Stomach (tissue), 19 donors: ENCODE measurements at places on chromosomes 1 and 21.

- H3K36me3 ChIP-seq = no peaks in the 10 kb centered on the region
- no peak overlapping the region for H3K4me3 ChIP-seq
- H3K27me3 ChIP-seq = no peaks in the 10 kb centered on the region
Measured at GRCh38 chr1:41641475-41641814, 157.0 kb upstream of the EDN2 start.

DNA sequence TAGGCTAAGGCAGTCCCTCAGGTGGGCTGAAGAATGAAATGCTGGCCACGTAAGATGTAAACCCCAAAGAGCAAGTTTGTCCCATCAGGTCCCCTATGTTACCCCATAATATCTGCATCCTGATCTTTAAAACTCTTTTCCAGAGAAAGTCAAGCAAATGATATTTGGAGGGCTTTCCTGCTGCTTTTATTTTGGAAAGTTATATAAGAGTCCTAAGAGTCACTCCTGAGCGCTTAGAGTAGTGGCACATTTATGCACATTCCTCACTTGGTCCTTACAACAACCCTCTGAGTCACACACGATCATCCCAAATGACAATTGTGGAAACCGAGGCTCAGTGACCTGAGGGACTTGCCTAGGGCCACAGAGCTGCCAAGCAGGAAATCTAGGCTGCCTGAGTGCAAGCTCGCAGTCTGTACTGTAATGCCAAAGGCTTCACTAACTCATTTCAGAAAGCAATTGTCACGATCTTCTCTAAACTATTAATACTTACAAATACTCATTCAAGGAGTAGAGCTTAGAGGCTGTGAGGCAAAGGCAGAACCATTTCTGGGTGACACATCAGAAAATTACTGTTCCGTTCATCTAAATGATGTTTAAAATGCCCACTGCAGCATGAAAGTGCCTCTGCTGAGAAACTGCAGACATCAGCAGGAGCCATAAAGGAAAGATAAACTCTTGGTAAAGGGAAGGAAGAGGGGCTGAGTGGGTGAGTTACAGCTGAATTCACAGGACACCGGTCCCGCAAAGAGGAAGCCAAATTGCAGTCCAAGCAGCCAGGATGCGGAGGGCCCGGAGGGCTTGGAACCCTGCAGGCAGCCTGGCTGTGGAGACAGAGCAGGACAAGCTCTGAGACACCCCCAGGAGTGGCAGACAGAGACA is 30.8 kb downstream of the CAPZB start:
- H3K36me3 ChIP-seq = no peaks in the 10 kb centered on the region
- no peak overlapping the region for H3K4me3 ChIP-seq

DNA sequence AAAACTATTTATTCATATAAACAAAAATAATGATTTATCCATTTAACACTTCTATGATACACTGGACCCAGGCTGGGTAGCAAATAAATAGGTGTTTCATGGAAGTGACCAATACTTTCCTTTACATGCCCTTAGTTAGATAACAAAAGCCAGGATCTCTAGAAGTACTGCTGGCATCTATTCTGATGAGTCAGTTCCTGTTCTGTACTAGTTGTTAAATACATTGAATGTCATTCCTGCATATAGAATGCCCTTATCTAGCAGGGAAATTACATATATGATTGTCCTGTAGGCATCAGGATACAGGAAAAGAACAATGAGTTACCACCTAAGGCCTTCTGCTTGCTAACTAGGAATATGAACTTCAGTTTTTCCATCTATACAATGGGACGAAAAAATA is 130.8 kb downstream of the HFM1 start:
- no peak overlapping the region for H3K4me3 ChIP-seq
- DNase-seq = no peak
- H3K27me3 ChIP-seq = no peaks in the 10 kb centered on the region

GRCh38 chr1:19448491-19449439 is 36.6 kb downstream of the CAPZB start:
- peaks cover 93% of the 10 kb centered on the region for H3K4me1 ChIP-seq
- H3K27ac ChIP-seq = peak overlapping the region; percentile 84
- no peak for DNase-seq
- H3K27me3 ChIP-seq = no peaks in the 10 kb centered on the region

DNA sequence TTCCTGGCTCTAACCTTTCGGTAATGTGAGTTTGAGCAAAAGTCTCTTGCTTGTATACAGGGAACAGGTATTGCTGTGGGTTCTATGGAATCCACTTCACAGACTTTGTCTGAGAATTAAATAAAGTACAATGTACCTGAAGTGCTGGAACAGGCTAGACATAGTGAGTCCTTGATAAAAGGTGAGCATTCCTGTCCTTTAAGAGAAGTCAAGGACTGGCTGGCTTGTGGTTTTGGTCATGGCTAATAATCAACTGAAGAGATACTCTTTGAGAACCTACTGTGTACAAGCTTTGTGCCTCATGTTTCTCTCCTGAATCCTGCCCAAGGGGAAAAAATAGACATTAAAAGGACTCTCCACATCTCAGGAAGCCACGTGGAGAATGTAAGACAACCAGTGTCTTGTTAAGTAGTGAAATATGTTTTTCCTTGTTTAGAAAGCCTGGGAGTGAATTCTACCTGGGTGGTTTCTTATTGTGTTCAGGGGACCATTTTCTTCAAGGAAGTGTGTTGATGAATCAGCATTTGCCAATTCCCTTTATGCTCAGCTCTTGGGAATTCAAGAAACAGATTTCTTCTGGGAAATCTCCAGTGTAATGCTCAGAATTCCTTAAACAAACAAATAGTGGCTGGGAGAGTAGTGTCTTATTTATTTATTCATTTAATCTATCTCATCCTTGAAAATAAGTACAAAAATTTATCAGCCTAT is 55.2 kb upstream of the PLD5 start:
- H3K4me3 ChIP-seq = no peak overlapping the region
- DNase-seq = no peak
- H3K27ac ChIP-seq = no peak overlapping the region
- no peaks in the 10 kb centered on the region for H3K27me3 ChIP-seq
- no peaks in the 10 kb centered on the region for H3K4me1 ChIP-seq

- no peaks in the 10 kb centered on the region for H3K36me3 ChIP-seq
- H3K4me3 ChIP-seq = no peak overlapping the region
- peak; percentile 75 for DNase-seq
- H3K4me1 ChIP-seq = peaks cover 47% of the 10 kb centered on the region
- H3K27me3 ChIP-seq = peaks cover 14% of the 10 kb centered on the region
Measured at GRCh38 chr1:24558902-24559791, 3.3 kb downstream of the NCMAP start.

DNA sequence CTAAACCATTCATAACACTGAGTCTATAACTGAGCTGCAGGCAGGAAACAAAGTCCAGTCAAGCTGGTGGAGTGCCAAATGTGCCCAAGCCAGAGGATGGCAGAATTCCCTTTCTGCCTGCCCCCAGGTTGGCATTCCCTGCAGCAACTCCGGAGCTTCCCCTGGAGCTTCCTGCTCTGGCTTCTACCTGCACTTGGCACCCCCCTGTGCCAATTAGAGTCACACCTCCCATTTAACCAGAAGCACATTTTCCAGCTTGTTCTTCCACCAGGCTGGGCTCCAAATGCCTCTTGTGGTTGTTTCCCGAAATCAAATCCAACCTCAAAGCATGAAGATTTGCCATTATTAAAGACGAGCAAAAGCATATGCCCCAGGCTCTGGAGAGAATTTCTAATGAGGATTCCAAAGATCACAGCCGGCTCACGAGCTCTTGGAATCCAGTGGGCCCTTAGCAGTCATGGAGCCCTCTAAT is 294.5 kb downstream of the RRAGC start:
- peaks cover 67% of the 10 kb centered on the region for H3K27me3 ChIP-seq
- peaks cover 7% of the 10 kb centered on the region for H3K4me1 ChIP-seq
- H3K4me3 ChIP-seq = no peak overlapping the region
- DNase-seq = no peak
- H3K27ac ChIP-seq = no peak overlapping the region

DNA sequence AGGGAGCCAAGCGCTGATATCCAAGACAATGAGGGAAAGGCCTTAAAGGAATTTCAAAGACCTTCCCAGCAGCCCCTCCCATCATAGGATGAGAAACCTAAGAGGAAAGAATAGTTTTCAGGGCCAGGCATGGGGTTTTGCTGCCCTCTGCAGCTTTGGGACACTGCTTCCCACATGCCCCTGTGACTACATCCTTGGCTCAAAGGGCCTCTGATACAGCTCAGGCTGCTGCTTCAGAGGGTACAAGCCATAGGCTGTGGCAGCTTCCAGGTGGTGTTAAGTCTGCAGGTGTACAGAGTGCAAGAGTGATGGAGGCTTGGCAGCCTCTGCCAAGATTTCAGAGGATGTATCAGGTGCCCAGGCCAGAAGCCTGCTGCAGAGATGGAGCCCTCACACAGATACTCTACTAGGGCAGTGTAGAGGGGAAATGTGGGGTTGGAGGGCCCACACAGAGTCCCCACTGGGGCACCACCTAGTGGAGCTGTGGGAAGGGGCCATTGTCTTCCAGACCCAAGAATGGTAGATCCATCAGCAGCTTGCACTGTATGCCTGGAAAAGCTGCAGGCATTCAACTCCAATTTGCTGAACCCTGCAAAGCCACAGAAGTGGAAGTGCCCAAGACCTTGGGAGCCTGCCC is 125.8 kb downstream of the SLC45A1 start:
- peaks cover 15% of the 10 kb centered on the region for H3K4me1 ChIP-seq
- H3K27ac ChIP-seq = no peak overlapping the region
- no peaks in the 10 kb centered on the region for H3K27me3 ChIP-seq
- DNase-seq = no peak

GRCh38 chr21:20997636-20998455 is at the start of gene NCAM2:
TSS of gene NCAM2 (plus strand) at chr21:20998409.
- peak within 1 kb of the TSS; percentile 55 for H3K4me3 ChIP-seq
- no peak within 1 kb of the TSS for H3K27ac ChIP-seq
- H3K36me3 ChIP-seq = no peaks in the 10 kb centered on the region
- H3K27me3 ChIP-seq = peaks cover 24% of the 10 kb centered on the region

DNA sequence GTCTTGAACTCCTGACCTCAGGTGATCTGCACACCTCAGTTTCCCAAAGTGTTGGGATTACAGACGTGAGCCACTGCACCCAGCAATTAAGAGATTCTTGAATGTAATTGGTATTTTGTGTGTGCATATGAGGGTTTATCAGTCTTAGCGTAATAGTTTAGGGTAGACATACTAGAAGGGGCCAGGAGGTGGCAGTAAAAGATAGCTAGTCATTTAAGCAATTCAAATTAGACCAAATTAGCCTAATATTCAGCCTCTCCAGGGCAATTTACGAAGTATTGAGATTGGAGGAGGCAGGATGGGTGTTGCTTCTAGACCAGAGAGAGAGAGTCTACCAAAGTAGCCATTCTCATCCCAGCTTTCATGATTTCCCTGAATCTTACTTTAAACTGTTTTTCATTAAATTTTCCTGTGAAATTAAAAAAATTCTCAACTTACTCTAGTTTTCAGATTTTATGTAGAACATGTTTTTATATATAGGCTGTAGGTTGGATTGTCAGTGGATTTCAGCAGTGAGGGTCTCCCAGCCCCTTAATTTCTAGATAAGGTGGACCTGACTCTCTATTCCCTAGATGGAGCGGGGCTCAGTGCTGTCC is 119.7 kb downstream of the HHAT start:
- no peak overlapping the region for H3K27ac ChIP-seq
- no peaks in the 10 kb centered on the region for H3K36me3 ChIP-seq
- H3K4me3 ChIP-seq = no peak overlapping the region
- no peaks in the 10 kb centered on the region for H3K4me1 ChIP-seq
- no peaks in the 10 kb centered on the region for H3K27me3 ChIP-seq

DNA sequence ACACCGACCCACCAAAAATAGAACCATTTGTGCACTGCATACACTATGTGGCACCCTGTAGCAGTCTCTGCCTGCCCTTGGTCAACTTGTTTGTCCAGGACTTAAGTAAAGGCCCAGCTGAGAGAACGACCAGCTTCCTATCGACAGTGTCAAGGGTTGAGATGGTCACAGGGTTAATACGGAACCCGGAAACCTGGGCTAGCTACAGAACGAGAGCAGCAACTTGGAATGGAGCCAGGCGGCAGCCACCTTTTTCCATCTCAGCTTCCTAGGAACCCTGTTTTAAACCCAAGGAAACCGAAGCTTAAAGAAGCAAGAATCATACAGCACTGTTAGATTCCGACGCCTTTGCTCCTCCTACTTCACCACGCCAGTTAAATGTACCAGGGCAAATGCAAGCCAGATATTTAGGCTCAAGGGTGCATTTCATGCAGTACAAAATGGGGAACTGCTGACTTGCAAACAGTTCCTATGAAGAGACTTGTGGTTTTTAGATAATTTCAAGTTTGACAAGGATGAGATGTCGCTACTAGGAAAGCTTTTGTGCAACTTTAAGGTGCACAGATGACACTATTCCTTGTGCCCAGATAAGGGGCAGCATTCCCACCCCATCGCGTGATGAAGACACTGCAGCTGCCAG is 35.5 kb downstream of the SLC66A1 start:
- H3K36me3 ChIP-seq = peaks cover 46% of the 10 kb centered on the region
- DNase-seq = peak; percentile 80
- H3K4me1 ChIP-seq = peaks cover 18% of the 10 kb centered on the region
- no peak overlapping the region for H3K4me3 ChIP-seq
- H3K27me3 ChIP-seq = no peaks in the 10 kb centered on the region
- peak overlapping the region; percentile 63 for H3K27ac ChIP-seq

GRCh38 chr1:227888404-227889046 is 59.2 kb downstream of the WNT9A start:
- H3K36me3 ChIP-seq = no peaks in the 10 kb centered on the region
- peaks cover 25% of the 10 kb centered on the region for H3K4me1 ChIP-seq
- H3K27ac ChIP-seq = peak overlapping the region; percentile 91
- no peaks in the 10 kb centered on the region for H3K27me3 ChIP-seq
- DNase-seq = peak; percentile 24

- H3K4me3 ChIP-seq = no peak overlapping the region
- H3K27me3 ChIP-seq = no peaks in the 10 kb centered on the region
- no peaks in the 10 kb centered on the region for H3K36me3 ChIP-seq
- no peak overlapping the region for H3K27ac ChIP-seq
Measured at GRCh38 chr21:43273708-43274021, 104.9 kb downstream of the CRYAA start.

- H3K27ac ChIP-seq = peak within 1 kb of the TSS; percentile 89
- peak within 1 kb of the TSS; percentile 69 for H3K4me3 ChIP-seq
- peaks cover 59% of the 10 kb centered on the region for H3K27me3 ChIP-seq
- H3K36me3 ChIP-seq = no peaks in the 10 kb centered on the region
Measured at GRCh38 chr1:204072931-204073836, at the start of gene SOX13. TSS of gene SOX13 (plus strand) at chr1:204073115. CDS start at chr1:204112916, 39,801 bp downstream.

DNA sequence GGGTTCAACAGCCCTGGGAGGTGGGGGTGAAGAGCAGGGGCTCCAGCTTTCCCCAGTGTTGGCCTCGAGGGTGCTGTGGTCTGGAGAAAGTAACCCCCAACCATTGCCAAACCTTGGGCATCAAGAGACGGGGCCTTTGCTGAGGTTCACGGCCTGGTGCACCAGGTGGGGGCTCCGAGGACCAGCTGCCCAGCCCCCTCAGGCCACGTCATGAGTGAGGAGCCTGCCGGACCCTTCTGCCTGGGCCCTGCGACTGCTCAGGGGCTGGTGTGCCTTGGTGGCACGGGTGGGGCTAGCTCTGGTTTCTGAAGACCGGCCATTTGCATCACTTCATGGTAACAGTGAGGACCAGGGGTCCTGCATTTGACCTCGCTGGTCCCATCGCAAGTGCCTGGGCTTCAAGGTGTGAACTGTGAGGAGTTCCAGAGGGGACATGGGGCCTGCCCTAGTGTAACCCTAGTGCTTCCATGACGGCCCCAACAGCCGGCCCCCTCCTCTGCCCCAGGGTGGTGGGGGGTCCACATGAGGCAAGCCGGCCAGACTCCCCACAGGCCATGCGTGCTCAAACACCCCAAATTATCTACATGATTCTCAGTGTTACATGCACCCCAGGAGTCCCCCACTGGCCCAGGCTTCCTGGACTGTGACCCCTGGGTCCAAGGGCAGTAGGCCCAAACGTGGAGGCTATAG is 13.5 kb downstream of the MORN1 start:
- H3K4me3 ChIP-seq = no peak overlapping the region
- H3K27me3 ChIP-seq = no peaks in the 10 kb centered on the region
- DNase-seq = no peak
- H3K4me1 ChIP-seq = peaks cover 10% of the 10 kb centered on the region
- no peak overlapping the region for H3K27ac ChIP-seq
- H3K36me3 ChIP-seq = no peaks in the 10 kb centered on the region
